ENCODE measurements at places on chromosomes 13 and 19.

DNA sequence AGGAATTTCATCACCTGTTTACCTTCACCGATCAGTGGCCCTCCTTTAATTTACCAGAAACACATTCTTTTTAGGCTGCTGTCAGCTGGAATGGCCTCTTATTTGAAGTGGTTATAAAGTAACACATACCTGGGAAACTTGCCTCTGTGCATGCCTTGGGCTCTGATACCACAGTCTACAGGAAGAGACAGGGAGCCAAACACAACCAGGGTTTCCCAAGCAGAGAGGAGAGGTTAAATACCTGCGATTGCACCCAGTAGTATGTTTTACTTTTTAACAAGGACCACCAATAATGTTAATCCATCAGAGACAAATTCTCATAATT, 444.0 kb upstream of the SGCG start:
- DNase-seq: no peak

DNA sequence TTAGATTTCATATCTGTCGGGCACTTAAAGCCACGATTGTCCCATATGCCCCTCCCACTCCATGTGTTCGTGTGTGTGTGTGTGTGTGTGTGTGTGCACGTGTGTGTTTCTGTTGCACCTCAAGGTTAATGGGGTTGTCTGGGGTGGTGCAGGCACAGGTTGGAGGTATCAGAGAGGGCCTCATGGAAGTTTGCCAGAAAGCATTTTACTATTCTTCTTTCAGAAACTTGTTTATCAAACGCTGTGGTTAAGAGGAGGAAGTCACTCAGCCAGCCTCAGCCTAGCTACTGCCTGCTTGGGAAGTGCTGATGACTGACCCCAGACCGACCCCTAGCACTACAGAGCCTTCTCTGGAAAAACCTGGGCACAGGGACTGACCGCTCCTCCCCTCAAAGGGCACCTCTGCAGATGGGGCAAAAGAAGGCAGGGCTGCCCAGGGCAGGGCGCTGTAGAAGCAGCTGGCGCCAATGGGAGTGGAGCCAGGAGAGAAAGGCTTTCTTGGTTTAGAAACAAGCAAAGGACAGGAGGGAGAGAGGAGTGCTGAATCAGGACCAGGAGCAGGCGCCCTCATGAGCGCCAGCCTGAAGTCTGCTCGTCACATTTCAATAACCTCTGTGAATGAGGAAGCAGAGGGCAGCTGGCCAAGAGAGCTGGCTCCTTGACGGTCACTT, 3.9 kb downstream of the SIAH3 start:
- DNase-seq: no peak

DNA sequence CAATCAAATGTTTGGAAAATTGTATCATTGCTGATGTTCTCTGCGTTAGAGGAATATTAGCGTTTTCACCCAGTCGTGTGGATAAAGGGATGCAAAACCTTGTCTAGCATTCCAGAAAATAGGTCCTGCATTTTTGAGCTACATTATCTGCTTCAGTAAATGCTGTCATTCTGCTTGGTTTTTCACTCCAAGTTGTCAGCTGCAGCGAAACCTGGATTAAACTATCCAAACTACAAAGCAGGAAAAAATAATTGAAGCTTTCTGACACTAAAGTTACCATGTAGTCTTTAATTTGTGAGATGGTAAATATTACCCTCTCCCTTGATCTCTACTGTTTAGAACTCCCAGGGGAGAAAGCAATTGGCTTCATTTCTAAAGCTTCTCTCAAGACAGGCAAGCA, 1795.5 kb upstream of the PRR20A start:
- DNase-seq: no peak

DNA sequence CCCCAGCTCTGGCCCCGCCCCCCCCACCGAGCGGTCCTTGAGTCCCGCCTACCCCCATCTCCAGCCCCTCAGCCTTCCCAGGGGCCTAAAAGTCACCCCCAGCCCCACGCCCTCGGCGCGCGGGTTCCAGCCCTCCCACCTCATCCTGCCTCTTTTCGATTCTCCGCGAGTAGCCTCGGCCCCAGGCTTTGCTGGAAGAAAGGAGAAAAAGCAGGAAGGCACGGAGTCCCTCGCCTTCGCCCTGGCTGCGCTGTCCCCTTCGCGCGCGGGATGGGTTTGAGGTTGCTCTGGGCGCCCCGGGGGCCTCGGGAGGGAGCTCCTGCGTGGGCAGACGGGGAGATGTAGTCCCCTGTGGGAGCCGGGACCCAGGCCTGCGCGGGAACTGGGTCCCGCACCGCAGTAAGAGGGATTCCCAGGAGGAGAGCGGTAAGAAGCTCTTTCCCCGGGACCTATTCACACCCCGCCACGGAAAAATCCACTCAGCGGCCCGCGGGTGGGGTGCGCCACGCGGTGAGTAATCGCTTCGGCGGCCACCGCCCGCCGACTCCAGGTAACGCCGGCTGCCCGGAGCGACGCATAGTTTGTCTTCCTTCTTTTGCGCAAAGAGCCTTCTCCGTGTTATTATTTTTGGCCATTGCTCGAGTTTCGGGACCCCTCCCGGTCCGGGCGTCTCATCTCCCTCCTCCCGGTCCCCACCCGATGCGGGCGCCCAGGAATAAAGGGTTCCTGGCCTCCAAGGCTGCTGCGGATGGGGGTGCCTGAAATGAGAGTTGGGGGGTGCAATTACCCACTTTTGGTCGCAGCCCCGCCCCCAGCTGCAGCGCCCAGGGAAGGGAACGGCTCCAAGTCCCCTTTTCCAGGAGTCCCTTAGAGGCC, 865 bp upstream of the CRLF1 start:
- DNase-seq: no peak

DNA sequence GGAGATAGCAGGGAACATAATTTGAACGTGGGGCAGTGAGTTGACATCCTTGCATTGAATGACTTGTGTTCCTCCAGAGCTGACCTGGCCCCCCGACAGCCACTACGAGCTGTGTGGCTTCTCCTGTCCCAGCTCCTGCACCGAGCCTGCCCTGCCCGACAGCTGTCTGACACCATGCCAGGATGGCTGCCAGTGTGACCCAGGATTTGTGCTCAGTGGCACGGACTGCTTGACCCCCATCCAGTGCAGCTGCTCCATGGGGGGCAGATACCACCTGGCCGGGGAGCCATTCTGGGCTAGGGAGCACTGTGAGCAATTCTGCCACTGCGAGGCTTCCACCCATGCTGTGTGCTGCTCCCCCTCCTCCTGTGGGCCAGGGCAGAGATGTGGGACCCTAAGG, 29.2 kb upstream of the FXYD3 start:
- DNase-seq: no peak

GRCh38 chr13:43434191-43434590, 352.6 kb downstream of the ENOX1 start:
- no peak for DNase-seq

DNA sequence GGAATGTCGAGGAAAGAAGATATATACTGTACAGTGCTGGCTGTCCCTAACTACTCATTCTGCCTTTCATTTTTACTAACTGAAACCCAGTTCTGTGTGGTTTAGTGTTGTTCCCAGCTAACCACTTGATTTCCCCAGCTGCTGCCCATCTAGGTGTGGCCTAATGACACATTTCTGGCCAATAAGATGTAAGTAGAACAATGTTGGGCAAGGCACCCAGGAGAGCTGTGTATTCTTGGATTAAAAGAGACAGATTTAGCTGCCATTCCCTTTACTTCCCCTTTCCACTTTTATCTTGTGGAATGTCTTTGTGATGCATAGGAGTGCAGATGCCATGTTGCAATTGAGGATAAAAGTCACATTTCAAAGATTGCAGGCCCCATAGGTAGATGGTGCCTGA, 28.3 kb upstream of the PCDH9 start:
- no peak for DNase-seq

GRCh38 chr19:49818649-49819370, 721 bp downstream of the MED25 start:
- no peak for DNase-seq

- DNase-seq: peak; percentile 53
Observed at GRCh38 chr13:100547791-100548201, 40.8 kb downstream of the GGACT start.

GRCh38 chr13:50627111-50627510, 216.4 kb downstream of the DLEU7 start:
- no peak for DNase-seq

GRCh38 chr13:86729206-86729605, 930.0 kb upstream of the SLITRK6 start:
- DNase-seq: no peak

- DNase-seq: no peak
Observed at GRCh38 chr13:68998056-68998455, 1109.6 kb upstream of the ATXN8OS start.

DNA sequence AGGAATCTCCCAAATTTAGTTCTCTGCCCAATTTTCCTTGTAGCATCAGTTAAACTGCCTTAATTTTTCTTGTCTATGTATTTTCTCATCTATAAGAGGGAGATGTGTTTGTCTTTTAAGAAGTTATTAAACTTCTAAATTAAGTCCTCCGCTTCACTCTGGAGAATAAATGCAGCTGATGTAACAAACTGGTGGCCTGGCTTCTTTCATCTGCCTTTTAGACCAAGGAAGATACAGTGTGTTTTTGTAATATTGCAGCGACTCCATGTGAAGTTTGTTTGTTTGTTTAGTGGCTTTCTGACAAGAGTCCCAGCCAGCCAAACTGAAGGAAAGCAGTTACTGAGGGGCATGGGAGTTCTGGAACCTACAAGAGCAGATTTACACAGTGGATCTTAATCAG, 56.4 kb downstream of the KLF12 start:
- DNase-seq: no peak

DNA sequence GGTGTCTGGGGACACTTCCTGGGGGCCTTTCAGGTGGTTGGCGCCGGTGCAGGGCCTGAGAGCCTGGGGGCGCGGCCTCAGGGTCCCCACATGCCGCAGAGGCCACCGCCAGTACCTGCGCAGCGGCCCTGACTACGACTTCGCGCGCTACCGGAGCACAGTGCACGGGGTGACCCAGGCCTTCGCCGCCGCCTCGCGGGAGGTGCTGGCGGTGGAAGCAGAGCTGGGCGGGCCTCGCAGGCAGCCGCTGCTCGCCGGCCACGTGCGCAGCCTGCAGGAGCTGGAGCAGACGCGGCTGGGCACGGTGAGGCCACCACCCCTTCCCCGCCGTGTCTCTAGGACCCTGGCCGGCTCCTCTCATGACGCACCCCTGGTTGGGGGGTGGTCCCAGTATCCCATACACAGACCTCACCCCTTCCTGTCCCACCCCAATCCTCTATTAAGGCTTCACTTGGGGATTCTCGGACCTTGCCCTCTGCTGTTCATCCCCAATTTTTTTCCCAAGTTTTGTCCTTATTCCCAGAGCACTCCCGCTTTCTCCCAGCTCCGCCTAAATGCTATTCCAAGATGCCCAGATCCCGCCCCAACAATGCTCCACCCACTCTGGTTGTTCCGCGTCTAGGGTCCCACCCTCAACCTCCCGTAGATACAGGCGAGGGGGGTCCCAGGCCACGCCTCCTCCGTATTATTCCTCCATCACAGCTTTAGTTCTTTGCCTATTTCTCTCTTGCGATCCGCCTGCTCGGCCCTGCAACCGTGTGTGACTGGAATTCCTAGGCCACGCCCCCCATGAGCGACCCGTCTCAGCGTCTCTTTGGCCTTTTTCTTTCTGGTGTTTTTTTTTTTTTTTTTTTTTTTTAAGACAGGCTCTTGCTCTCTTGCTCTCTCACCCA, 1.0 kb downstream of the REX1BD start:
- peak; percentile 58 for DNase-seq

DNA sequence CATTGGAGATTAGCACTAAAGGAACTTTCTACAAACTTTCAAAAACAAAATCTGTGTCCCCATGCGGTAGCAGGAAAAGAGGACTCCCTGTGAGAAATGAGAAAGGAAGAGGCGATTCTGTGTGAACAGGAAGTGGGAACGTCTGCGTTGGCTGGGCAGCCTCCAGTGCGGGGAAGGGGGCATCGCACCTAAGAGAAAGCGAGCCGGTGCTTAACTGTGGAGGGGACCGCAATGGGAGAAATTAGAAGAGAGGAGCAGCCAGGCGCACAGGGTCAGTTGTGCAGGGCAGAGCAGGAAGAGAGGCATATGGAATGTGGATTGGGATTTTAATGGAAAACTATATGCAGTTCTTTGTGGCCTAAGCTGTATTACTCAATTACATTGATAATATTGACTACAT, 77.4 kb upstream of the DOCK9 start:
- no peak for DNase-seq

- peak; percentile 35 for DNase-seq
Observed at GRCh38 chr19:33796164-33796875, at the start of gene KCTD15. Gene KCTD15 (plus strand): TSS chr19:33796870. CDS start chr19:33800455, 3,585 bp downstream.

- no peak for DNase-seq
Observed at GRCh38 chr19:39557811-39558623, 18.1 kb upstream of the EID2 start.

- peak; percentile 36 for DNase-seq
Observed at GRCh38 chr13:77492982-77493381, 42.5 kb upstream of the SCEL start.

DNA sequence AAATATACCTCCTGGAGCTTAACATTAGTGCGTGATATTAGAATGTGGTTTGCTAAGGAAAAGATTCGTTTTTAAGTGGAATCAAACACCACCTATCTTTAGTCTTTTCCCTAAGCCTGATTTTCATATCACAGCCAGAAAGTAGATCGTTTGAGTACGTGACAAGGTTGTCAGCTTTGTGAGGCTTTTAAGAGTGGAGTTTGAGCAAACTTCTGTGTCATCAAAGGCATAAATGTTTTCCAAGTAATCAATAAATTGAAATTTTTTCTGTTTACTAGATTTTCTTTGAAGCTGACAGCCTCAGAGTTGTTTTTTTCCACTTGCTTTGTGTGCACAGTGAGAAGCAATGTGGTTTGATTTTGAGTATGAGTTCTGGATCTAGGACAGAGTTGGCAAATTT, 6.5 kb upstream of the ZNF331 start:
- DNase-seq: no peak

DNA sequence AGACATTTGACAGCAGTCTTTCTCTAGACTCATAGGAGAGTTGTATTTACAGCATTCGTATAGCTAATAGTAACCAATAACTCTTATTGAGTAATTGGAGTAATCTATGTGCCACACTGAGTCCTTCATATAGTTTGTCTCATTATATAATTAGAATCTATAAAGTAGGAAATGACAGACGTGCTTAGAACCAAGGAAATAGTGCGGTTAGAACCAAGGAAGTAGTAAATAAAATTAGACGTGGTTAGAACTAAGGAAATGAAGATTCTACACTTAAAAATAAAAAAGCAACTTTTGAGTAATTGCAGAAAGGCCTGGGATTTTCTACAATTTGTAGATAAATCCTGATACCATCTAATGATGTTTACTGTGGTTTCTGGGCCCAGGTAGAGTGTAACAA, 107.8 kb upstream of the TNFSF11 start:
- no peak for DNase-seq

GRCh38 chr13:68851026-68851425, 1256.6 kb upstream of the ATXN8OS start:
- no peak for DNase-seq
